Endothelial cell of umbilical vein (primary cell): ENCODE measurements at places on chromosomes 4 and X.

DNA sequence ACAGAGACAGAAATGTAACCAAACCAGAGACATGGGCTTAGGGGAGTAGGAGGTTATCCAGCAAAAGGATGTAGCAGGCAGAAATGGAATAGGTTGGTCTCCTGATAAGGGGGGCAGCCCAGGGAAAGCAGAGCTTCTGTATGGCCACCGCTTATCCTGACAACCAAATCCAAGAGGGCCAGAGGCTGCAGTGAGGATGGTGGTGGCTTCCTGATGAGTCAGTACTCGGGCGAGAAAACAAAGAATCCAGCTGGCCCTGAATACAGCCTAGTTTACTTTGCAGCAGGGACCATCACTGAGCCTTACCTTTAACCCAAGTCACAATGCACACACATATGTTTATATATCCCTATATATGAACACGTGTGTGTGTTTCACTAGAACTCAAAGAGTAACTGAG is 129.7 kb upstream of the FTHL17 start:
- peaks cover 16% of the 10 kb centered on the region for H3K4me1 ChIP-seq
- H3K4me3 ChIP-seq, result no peak overlapping the region
- H3K27me3 ChIP-seq, result no peaks in the 10 kb centered on the region
- H3K36me3 ChIP-seq, result no peaks in the 10 kb centered on the region
- H3K27ac ChIP-seq, result no peak overlapping the region
- peak; percentile 74 for DNase-seq

- no peaks in the 10 kb centered on the region for H3K4me1 ChIP-seq
- no peak overlapping the region for H3K27ac ChIP-seq
- no peaks in the 10 kb centered on the region for H3K27me3 ChIP-seq
- no peak for DNase-seq
- H3K36me3 ChIP-seq, result no peaks in the 10 kb centered on the region
Measured at GRCh38 chr4:68469482-68469881, 22.2 kb downstream of the TMPRSS11E start.

DNA sequence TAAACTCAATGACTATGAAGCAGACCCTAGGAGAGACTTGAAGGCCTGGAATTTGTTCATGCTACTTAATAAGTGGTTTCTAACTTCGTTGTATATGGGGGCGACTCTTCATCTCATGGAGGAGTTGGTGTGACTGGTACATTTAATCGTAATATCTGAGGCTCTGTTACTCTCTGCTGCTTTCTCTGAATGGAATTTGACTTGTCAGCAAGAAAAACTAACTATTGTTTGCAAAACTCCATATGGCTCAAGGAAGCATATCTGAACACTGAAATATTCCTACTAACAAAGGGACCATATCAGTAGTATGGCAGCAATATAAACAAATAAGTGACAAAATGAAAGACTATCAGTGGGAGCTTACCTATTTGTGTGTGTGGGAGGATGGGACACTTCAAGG is 132.0 kb upstream of the RPS6KA6 start:
- no peaks in the 10 kb centered on the region for H3K36me3 ChIP-seq
- H3K4me1 ChIP-seq, result no peaks in the 10 kb centered on the region
- no peak overlapping the region for H3K4me3 ChIP-seq
- DNase-seq, result no peak

DNA sequence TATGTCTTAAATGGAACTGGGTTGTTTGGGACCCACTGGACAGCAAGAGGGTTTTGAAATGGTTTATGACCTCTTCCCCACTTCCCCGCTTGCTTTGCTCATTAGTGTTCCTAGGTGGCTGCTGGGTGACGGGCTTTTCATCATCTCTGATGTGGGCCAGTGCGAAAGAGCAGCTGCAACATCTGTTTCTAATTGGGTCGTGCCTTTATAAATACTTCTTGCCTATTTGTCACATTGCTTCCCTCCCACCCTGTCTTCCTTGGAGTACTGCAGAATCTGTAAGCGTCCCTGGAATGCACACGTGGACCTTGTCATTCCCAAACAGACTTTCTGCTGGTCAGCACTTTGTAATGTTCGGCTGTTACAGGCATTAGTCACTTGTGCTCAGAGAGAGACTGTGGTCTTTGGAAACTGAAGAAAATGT is 35.2 kb downstream of the SEPTIN11 start:
- H3K4me1 ChIP-seq, result peaks cover 40% of the 10 kb centered on the region
- H3K4me3 ChIP-seq, result peak overlapping the region; percentile 1
- no peaks in the 10 kb centered on the region for H3K36me3 ChIP-seq
- no peaks in the 10 kb centered on the region for H3K27me3 ChIP-seq

- no peak for DNase-seq
- H3K36me3 ChIP-seq, result no peaks in the 10 kb centered on the region
- no peak overlapping the region for H3K27ac ChIP-seq
Measured at GRCh38 chr4:8271821-8272220, 2.3 kb downstream of the HTRA3 start.

- H3K27me3 ChIP-seq, result no peaks in the 10 kb centered on the region
- peak overlapping the region; percentile 11 for H3K27ac ChIP-seq
- DNase-seq, result no peak
- H3K4me1 ChIP-seq, result peaks cover 10% of the 10 kb centered on the region
Measured at GRCh38 chr4:137531168-137531985, 917 bp downstream of the PCDH18 start.

DNA sequence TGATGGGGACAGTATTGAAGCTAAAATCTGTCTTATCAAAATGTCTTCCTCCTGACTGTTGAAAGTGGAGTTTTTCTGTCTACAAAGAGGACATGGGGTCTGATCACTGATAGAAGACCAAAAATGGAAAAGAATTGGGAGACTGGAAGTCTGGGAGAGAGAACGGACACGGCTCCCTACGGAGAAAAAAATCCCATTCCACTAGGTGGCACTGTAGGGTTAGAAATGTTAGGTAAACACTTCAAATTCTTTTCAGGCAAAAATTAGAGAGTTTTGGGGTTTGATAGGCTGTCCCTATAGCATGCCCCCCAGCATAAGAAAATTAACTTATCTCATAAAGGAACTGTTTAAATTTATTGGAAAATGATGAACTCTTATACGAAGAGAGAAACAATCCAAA is 200.5 kb downstream of the FAM133A start:
- H3K36me3 ChIP-seq, result no peaks in the 10 kb centered on the region
- H3K27ac ChIP-seq, result no peak overlapping the region
- H3K4me1 ChIP-seq, result no peaks in the 10 kb centered on the region
- no peak overlapping the region for H3K4me3 ChIP-seq
- no peaks in the 10 kb centered on the region for H3K27me3 ChIP-seq

DNA sequence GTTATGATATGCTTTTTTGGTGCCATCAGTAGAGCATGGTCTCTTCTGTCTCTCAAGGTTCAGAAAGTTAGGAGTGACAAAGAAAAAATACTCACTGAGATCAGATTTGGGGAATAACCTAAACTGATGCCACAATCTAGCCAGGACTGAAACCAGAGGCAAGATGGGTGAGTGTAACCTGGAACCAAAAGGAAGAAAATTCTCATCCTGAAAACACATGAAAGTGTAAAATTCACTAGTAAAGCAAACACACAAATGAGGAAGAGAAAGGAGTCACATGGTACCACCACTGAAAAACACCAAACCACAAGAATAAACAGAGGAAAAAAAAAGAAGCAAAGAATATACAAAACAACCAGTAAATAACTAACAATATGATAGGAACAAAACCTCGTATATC is 96.4 kb downstream of the ANXA10 start:
- no peaks in the 10 kb centered on the region for H3K27me3 ChIP-seq
- H3K36me3 ChIP-seq, result no peaks in the 10 kb centered on the region
- no peak overlapping the region for H3K4me3 ChIP-seq

GRCh38 chr4:156779042-156779441 is 192.6 kb downstream of the PDGFC start:
- H3K27me3 ChIP-seq, result no peaks in the 10 kb centered on the region
- H3K4me3 ChIP-seq, result no peak overlapping the region
- DNase-seq, result no peak
- H3K27ac ChIP-seq, result no peak overlapping the region
- H3K4me1 ChIP-seq, result peaks cover 20% of the 10 kb centered on the region
